ENCODE measurements at places on chromosomes 6 and 20.

- DNase-seq, result no peak
These were observed 141.1 kb downstream of the CD164 start for GRCh38 chr6:109241199-109241598.

DNA sequence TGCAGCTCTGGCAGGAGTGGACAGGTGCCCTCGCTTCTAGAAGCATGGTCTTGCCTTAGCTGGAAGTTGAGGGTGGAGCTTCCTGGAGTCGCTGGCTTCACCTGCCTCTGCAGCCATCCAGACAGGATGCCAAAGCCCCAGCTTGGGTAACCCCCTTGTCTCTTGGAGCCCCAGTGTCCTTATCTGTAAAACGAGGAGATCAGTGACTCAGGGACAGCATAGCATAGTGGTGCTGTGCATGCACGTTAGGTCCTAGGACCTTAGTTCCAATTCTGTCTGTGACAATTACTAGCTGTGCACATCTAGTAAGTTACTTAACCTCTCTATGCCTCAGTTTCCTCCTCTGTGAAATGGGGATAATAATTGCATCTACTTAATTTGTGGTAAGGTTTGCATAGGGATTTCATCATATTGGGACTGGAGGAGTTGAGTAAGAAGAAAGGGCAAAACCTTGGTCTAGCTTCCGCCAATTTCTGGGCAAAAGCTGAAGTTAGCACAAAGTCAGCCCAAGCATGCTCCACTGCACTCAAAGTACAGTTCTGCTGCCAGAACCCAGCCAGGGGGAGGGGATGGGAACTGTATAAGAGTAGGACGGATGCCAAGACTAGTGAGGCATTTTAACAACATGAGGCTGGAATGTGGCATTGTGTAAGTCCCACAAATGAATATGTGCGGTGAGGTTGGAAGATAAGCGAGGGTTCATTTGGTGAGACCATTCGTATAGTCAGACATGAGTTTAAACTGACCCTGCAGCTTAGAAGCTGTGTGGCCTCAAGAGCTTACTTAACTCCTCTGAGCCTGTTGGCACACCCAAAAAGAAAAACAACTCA lies 24.5 kb downstream of the TOX2 start:
- no peak for DNase-seq

- no peak for DNase-seq
These were observed 4.4 kb upstream of the SLC35B3 start for GRCh38 chr6:8439601-8440268.

DNA sequence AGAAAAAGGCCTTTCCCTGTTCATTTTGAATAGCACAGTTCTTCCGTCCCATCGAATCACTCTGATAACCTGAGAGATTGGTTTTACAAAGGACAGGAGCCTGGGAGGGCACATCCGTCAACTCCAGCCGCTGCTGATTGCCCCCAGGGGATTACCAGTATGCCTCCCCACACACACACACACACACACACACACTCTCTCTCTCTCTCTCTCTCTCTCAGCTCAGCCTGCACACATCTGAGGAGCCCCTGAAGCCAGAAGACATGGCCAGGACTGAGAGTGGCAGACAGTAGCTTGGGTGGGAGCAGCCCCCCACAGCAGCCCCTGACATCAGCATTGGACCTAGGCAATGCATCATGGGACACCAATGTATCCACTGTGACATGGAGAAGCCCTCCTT lies 13.2 kb upstream of the CDH4 start:
- DNase-seq, result no peak

GRCh38 chr6:73713426-73714147 lies 17.6 kb downstream of the CD109 start:
- DNase-seq, result no peak

- DNase-seq, result peak; percentile 96
These were observed 14.5 kb upstream of the WFDC12 start for GRCh38 chr20:45138561-45139300.

DNA sequence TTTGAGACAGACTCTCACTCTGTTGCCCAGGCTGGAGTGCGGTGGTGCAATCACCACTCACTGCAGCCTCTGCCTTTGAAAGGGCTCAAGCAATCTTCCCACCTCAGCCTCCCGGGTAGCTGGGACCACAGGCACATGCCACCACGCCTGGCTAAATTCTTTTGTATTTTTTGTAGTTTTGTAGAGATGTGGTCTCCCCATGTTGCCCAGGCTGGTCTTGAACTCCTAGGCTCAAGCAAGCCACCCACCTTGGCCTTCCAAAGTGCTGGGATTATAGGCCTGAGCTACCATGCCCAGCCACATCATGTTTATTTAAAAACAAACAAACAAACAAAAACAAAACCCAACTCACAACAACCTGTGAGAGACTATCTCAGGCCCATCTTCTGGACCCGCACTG lies 29.7 kb upstream of the APCDD1L start:
- DNase-seq, result peak; percentile 11

- no peak for DNase-seq
These were observed 206.5 kb downstream of the CDKAL1 start for GRCh38 chr6:20740727-20741126.

DNA sequence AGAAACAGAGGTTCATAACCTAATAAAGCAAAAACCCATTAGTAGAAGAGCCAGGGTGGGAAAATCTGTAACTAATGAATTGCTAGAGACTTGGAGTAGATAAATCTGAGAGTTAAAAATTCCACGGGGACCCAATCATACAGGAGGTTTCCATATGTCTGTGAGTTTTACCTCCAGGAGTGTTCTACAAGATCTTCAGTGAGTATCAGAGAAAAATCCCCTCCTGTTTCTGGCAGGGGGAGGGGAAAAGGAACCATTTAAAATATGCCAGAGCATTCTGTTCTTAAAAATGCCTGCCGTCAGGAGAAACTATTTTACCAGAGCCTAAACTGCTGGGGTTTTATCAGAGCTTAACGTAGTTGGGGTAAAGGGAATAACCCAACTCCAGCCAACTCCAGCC lies 54.0 kb upstream of the PLN start:
- no peak for DNase-seq

GRCh38 chr20:35985806-35986205 lies 17.4 kb downstream of the CNBD2 start:
- no peak for DNase-seq

- DNase-seq, result no peak
These were observed 56.9 kb downstream of the PREX1 start for GRCh38 chr20:48770700-48771442.

DNA sequence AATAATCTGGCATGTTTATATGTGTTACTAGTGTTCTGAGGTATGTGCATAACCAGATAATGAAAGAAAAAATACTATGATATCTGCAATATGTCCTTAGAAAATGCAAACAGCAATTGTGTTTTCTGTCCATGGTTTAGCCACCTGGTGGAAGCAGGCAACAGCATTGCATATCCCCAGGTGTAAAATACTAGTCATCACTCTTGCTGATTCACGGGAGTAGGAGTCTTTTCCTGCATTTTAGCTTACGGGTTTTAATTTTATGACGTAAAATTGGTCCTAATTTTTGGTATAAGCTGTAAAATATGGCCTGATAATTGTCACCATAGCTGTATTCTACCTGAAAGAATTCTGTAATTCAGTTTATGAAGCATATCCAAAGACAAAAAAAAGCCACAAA lies 2.5 kb downstream of the RNF182 start:
- DNase-seq, result no peak

DNA sequence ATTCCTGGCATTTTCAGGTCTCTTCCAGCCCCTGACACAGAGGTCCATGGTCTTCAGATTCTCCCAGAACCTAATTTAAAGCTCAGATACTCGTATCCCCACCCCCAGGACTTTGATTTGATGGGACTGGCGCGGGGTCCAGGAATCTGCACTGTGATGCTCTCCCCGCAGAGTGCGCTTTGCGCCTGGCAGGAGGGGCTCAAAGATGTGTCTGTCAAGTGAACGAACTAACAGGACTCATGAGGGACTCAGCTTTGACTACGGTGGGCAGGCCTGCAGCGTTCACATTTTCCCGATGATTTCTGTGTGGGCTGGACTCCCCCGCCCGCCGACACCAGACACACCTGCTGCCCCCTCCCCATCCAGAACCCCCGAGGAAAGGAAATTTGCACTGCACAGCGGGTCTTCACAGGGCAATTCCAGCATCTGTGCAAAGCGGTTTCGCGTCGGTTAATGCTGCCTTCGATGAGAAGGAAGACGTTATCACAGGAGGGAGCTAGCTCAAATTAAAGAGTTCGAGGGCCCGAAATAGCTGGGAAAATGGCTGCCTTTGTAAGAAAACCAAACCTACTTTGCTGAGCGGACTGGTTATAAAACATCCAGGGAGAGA lies 90.2 kb downstream of the ZDHHC14 start:
- no peak for DNase-seq

DNA sequence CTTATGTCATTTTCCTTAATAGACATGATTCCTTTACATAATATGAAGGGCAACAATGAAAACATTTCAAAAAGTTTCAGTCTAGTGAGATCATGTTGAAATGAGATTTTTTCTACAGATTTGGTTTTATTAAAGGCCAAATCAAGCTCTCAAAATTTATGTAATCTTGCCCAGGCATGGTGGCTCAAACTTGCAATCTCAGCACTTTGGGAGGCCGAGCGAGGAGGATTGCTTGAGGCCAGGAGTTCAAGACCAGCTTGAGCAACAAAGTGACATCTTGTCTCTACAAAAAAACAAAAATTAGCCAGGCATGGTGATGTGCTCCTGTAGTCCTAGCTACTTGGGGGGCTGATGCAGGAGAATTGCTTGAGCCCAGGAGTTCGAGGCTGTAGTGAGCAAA lies 50.8 kb downstream of the LRP11 start:
- no peak for DNase-seq

DNA sequence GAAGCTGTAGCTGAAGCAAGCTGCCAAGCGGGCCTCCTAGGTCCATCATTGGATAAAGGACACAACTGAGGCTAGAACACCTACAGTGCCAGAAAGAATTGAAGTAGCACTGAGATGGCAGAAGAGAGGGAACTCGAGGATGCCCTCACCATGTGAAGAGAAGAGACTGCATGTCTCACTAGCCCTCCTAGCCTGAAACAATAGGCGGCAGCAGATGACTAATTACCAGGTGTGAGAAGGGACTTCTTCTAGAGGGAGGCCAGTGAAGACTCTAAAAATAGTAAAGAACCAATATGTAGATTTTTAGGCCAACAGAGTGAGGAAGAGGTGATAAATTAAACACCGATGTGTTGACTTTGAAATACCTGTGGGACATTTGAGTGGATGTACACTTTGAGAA lies 50.3 kb downstream of the LGSN start:
- DNase-seq, result peak; percentile 53

- DNase-seq, result no peak
These were observed 4.8 kb upstream of the BCAS4 start for GRCh38 chr20:50789968-50790650.

- DNase-seq, result no peak
These were observed 98.9 kb upstream of the BMP2 start for GRCh38 chr20:6668546-6668945.

DNA sequence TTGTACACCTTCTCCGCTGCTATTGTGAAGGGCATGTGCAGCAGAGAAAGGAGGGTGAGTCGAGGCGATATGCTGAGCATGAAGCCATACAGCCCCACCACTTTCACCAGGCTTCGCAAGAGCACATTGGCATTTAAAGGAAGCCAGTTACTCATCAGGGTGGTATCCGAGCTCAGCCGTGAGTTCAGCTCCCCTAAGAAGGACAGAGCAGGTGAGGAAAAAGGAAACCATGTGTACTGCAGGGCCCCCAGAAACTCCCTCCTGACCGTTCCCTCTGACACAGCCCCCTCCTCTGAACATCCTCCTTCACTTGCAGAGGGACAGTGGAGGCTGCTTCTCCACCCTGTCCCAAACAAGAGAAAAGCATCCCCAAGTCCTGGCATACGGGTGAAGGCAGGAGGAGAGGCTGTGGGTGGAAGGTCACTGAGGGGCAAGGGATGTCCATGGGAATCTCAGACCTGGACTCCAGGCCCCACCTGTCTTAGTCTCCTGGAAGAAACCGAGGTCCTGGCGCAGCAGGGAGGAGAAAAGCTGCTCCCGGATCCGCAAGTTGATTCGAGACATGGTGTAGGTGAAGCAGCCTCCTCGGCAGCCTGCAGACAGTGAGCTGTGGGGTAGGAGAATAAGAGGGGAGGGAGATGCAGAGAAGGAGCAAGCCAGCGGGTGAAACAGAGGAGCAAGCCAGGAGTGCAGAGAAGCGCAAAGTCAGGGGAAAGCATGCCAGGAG lies 3.2 kb downstream of the TAP2 start:
- no peak for DNase-seq

DNA sequence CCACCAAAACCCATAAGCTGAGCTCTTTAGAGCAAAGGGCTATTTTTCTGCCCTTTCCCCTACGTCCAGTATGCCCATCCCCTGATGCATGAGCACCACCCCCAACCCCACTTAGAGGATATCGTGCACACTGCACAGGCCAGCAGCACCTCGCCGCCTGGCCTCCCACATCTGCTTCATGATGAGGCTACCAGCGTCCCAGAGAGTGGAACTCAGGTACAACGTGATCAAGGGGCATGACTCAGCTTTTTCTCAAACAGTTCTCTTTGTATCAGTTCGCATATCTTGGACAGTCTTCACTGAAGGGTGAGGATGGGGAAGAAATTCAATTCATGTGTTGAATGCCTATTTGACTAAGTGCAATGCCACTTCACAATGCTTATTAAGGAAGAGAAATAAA lies 81.9 kb upstream of the QKI start:
- DNase-seq, result no peak
